B cell (primary cell): ENCODE measurements at places on chromosomes 4 and X. TPM values are rescaled to one million over a fixed set of nuclear protein-coding genes. Genes with fewer than 3 reads are reported as not detected.

- H3K36me3 ChIP-seq = no peaks in the 10 kb centered on the region
- no peak overlapping the region for H3K27ac ChIP-seq
- no peaks in the 10 kb centered on the region for H3K4me1 ChIP-seq
- H3K4me3 ChIP-seq = no peak overlapping the region
Observed at GRCh38 chrX:8139716-8140115, 31.4 kb downstream of the VCX2 start.

DNA sequence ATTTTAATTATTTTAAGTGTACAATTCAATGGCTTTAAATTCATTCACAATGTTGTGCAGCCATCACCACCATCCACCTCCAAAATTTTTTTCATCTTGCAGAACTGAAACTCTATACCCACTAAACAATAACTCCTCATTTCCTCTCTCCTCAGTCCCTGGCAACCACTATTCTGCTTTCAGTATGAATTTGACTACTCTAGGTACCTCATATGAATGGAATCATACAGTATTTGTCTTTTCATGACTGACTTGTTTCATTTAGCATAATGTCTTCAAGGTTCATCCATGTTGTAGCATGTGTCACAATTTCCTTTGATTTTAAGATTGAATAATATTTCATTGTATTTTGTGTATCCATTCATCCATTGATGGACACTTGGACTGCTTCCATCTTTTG lies 46.9 kb downstream of the KIF4A start:
- H3K4me1 ChIP-seq = no peaks in the 10 kb centered on the region
- H3K27me3 ChIP-seq = no peaks in the 10 kb centered on the region
- peak; percentile 1 for DNase-seq
- H3K36me3 ChIP-seq = no peaks in the 10 kb centered on the region

DNA sequence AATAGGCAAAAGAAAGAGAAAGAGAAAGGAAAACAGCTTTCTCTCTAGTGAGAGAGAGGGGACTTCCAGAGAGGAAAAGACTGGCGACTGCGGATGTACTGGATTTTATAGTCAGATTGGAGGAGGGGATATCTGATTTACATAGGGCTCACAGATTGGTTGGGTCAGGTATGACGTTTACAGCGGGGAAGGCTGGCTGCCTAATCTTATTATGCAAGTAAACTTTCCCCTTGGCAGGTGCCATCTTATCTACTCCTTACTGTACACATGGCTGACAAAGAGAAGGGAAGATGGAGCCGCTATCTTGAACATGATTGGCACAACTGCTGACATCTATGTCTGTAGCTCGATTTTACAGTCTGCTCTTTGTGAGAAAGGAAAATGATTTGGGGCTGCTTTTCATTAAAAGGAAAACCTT lies 25.4 kb downstream of the RBPJ start:
- DNase-seq = no peak
- H3K4me3 ChIP-seq = no peak overlapping the region
- H3K36me3 ChIP-seq = no peaks in the 10 kb centered on the region
- H3K27me3 ChIP-seq = no peaks in the 10 kb centered on the region
- H3K27ac ChIP-seq = no peak overlapping the region

Gene WDR19
- polyA plus RNA-seq = 35.1 and 39.5 TPM in 2 replicates

Gene WWC2
- polyA plus RNA-seq = 0.04 and 0.07 TPM in 2 replicates

Gene DACH2
- polyA plus RNA-seq = 0.06 and 0.07 TPM in 2 replicates
